ENCODE measurements at places on chromosomes 3 and 15.

DNA sequence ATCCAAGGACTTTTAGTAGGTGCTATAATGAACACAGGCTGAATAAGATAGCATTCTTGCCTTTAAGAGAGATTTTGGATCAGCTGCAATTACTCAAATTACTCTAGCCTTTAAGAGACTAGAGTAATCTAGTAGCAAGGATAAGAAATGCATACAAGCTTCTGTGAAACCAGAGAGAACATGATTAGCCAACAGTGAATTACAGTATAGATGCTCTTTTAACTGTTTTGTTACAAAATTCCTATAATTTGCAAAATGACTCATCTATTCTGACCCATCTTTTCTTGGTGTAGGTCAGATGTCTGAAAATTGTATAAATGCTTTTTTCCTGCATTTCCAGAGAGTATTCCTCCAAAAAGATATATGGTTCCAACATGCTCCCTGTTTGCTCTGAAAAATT is 66.9 kb downstream of the CEP63 start:
- DNase-seq, result no peak

DNA sequence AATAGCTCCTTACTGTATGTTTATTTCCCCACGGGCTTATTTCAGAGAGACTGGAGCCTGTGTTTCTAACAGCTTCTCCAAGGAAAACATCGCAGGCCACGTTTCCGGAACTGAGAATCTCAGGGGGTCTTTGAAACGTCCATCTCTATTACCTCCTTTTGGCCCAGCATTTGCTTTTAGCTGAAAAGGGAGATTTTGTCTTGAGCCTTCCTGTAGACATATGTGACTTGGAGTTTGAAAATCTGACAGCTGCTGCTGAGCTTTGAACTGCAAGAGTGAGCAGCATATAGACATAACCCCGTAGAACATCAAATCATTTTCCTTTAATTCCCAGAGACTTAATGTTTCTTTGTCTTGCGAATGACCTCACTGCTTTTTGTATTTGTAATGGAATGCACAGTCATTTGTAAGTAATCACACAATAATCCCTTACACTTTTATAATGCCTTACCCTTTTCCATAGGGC is 54.6 kb downstream of the LPP start:
- no peak for DNase-seq

GRCh38 chr3:136022529-136023263 is 57.2 kb downstream of the PPP2R3A start:
- no peak for DNase-seq

DNA sequence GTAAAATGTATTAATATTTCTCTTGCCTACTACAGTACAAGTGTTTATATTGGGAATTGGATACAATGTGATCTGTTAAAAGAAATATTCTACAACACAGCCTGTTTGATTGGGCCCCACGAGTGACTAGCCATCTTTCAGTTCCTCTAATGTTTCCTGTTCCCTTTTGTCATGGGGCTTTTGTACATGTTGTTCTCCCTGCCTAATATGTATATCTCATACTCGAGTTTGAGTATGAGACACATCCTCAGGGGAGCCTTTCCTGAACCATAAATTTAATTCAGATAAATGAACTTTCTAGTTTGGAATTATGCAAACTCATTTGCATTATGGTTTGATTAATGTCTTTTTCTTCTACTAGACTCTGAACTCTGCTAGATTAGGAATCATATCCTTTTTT is 65.5 kb downstream of the MEF2A start:
- DNase-seq, result no peak

GRCh38 chr3:175571096-175571495 is 712.0 kb downstream of the NAALADL2 start:
- no peak for DNase-seq

GRCh38 chr3:126679831-126680666 is 24.0 kb upstream of the CHCHD6 start:
- no peak for DNase-seq

GRCh38 chr15:63970621-63971426 is 75.5 kb downstream of the DAPK2 start:
- DNase-seq, result peak; percentile 17

DNA sequence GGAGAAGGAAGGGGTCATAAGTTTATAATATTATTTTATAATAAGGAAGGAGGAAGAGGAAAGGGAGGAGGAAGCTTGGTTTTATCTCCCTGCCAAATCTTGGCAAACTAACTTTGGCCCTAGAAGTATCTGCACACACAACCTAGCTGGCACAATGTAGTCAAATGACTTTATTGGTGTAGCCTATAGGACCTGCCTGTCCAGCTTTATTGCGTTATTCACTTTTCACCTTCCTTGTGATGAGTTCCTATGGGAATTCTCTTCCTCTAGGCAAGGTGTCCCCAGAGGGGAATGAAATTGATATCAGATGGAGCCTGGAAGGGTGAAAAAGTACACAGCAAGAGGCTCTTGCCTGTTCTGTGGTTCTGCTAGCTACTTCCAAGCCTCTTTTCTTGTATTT is 111.2 kb upstream of the SLC25A36 start:
- DNase-seq, result no peak

DNA sequence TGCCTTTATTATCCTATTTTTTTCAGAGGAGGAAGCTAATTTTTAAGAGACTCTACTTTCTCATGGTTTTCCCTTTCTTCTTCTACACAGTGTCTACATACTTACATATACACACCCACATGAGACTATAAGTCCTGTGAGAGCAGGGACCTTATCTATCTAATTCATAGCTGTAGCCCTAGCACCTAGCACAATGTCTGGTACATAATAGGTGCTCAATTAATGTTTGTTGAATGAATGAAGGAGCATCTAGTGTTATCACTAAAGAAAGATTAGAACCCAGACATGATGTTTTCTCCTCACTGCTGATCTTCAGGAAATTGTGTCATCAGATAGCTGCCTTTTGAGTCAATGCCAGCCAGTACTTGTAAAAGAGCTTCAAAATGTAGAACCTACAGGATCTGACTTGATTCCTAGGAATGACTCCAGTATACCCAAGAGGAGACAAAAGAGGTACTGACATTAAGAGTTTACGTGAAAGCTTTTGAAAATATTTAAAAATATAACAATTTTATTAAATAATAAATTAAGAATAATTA is 2.5 kb downstream of the SCG5 start:
- no peak for DNase-seq

GRCh38 chr3:113531826-113532697 is at the start of gene SIDT1:
SIDT1 (plus strand) TSS chr3:113532555; CDS start chr3:113533022, 467 bp downstream.
- DNase-seq, result peak; percentile 56

DNA sequence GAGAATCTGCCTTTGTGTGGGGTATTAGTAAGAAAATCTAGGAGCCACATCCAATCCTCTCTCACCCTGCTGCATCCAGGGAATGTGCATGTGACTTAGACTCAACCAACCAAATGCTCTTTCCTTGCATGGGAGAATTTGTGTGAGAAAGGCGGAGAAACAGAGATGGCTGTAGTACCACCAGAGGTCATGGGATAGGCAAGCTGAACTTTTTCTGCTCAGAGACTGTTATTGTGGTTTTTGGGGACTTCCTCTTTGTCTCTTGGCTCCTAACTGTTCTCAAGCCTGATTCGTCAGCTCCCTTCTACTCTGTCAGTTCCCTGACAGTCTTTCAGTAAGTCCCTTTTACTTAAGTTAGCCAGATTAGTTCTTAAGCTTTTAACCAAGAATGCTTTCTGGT is 2.6 kb upstream of the ZSCAN2 start:
- DNase-seq, result peak; percentile 67

DNA sequence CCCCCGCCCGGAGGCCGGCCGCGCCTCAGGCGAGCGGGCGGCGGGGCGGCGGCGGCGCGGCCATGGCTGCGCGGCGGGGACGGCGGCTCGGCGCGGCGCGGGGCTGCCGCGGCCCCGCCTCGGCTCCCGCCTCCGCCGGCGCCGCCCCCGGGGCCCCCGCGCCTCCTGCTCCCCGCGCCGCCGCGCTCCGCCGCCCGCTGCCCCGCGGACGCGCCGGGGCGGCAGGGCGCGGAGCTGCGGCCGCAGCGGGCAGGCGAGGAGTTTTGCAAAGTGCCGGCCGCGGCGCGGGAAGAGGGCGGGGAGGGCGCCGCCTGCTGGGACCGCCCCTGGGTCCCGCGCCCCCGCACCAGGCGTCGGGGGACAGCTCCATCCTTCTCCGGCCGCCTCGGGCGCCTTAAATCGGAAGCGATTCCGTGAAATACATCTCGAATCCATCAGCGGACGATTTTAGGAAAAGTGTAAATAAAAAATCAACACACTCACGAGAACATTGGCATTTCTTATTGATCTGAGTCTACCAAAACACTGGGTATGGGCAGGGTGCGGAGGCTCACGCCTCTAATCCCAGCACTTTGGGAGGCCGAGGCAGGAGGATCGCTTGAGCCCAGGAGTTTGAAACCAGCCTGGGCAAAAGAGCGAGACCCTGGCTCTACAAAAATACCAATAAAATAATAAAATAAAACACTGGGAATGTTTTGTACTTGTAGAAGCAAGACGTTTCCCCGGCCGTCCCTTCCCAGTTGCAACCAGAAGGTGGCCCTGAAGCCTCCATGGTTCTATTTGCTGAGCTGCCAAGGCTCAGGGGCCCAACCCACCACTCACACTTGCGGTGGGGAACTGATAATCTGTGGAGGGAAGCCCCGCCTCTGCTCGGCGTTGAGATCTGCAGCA is 136.9 kb downstream of the NUP210 start:
- DNase-seq, result no peak

DNA sequence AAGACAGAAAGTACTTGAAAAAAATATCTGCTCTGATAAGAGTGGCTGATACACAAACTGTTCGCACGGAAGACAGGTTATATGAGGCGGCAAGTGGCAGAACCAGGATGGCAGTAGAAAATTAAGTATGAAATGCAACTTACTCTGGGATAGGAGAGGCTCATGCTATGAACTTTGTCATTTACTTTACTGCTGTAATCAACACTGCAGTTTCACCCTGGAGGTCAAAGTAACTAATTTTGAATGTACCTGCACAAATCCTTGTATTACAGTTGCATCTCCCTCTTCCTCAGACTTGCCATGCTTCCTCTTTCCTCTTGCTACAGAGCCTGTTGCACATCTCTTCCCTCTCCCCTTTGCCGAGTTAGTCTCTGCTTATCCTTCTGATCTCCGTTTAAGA is 38.8 kb downstream of the HACL1 start:
- no peak for DNase-seq

GRCh38 chr3:69058180-69058946 is 6.2 kb upstream of the TMF1 start:
- peak; percentile 22 for DNase-seq

- no peak for DNase-seq
Measured at GRCh38 chr3:170893895-170894294, 14.5 kb downstream of the EIF5A2 start.

GRCh38 chr3:12753275-12754028 is 5.6 kb downstream of the TMEM40 start:
- DNase-seq, result no peak

GRCh38 chr3:50486219-50486888 is 17.1 kb downstream of the CACNA2D2 start:
- no peak for DNase-seq
